ENCODE measurements at places on chromosomes 13 and 19.
A peak's percentile ranks its signal among the peaks of the same experiment; 100 is the strongest.

DNA sequence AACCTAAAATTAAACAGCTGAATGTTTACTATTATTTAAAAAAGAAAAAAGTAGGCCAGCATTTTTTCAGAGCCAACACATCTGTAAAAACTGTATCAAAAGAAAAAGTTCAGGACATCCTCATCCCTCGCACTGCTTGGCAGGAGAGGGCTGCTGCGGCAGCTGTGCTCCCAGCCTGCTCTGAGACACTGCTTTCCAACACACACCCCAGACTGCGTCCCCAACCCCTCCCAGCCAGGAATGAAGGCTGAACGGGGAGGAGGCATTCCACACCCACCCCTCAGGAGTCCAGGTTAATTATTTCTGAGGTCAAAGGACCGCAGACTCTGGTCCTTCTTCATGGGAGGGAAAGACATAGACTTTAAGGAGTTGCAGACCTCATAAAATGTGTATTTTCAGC is 43.1 kb downstream of the COL4A1 start:
- DNase-seq, result no peak

- no peak for DNase-seq
These were observed 23.3 kb downstream of the SMIM24 start for GRCh38 chr19:3456925-3457527.

- no peak for DNase-seq
These were observed 801.5 kb upstream of the SPRY2 start for GRCh38 chr13:81142306-81142999.

DNA sequence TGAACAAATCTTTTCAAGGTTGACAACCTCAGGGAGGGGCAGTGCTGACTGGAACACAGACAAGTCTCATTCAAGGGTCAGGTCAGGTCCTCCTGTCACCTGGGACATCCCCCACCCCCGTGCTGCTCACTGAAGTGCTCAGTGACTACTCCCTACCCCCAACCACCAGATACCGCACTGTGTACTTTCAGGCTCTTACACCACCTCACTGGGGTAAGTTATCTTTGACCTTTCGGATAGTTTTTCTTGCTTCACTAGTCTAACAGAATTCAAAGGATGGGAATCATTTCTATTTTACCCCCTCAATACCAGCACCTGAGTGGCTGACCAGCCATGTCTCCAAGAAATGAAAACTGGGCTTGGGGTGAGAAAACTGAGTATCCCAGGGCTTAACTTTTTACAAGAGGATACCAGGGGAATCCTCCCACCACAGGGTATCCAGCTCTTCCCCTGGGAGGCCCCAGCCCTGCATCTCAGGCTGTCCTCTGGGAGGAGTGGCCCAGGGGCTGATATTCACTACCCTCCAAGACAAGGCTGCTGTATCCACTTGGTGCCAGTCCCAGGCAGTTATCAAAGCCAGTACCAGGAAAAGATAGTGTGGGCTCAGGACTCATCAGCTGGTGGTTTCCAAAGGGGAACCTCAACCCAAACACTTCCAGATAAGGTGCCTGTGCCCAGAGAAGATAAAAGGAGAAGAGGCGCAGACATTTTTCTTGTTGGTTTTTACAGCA is 2.1 kb downstream of the ZNF563 start:
- DNase-seq, result peak; percentile 9

DNA sequence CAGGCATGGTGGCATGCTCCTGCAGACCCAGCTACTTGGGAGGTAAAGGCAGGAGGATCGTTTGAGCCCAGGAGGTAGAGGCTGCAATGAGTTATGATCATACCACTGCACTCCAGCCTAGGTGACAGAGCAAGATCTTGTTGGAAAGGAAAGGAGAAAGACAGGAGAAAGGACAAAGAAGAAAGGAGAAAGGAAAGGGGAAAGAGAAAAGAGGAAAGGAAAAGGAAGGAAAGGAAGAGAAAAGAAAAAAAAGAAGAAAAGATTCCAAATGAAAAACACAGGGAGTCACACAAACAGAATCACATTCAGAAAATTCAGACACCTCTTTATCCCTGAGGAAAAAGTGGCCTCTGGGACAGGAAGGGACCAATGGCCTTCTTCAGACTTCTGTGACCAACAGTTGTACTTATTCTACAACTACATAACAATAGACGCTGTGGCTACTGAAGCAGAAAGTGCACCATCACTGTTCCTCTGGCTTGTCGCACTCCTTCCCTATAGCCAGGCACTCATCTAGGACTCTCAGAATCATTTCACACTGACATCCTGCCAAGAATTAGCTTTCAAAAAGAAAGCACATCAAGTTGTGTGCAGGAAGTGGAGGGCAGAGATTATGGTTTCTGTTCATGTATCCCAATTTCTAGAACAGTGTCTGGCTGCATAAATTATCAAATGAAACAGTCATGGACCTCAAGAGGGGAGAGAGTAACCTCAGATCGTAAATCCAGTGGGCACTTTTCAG is 5.9 kb downstream of the MTMR6 start:
- DNase-seq, result peak; percentile 74

DNA sequence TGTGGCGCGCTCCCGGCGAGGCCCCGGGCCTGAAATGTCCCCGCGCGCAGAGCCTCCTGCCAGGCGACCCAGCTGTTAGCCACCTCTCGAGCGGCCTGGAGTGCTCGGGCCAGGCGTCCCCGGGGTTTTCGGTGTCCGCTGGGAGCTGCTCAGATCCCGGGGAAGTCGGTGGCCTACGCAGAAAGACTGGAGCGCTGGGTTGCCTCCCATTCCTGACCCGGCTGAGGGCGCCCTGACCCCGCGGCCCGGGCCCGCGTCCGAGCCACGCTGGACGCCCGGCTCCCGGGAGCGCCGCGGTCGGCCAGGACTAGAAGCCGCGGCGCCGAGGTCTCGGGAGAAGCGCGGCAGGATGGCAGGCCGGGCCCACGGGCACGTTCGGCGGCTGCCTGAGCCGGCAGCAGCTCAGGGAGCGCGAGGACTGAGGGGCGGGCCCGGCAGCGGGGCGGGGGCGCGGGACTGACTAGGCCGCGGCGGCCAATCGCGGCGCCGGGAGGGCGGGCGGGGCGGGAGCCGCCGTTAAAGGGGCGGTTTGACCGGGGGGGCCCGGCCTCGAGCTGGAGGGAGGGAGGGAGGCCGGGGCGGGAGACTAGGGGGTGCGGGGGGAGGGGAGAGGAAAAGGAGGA is 1.3 kb upstream of the ZIC2 start:
- peak; percentile 49 for DNase-seq
